ENCODE measurements at places on chromosomes 4 and X.

DNA sequence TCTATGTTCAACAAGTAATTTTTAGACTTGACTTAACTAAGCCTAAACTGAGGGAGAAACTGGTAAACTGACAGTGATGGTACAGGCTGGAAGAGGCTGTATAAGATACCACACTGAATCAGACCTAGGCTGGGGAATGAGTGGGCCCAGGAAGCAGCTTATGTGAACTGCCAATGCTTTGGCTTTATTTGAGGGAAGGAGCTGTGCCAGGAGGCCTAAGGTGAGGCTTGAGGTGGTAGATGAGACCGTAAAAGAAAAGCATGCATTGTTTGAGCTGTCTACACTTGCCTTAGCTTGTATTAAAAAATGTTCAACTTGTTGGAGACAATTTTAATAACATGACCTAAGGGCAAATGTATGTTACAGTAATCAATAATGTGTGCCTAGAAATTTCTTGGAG lies 96.2 kb downstream of the RS1 start:
- DNase-seq = no peak

- DNase-seq = no peak
Observed at GRCh38 chrX:13863324-13863723, 46.4 kb upstream of the GPM6B start.

DNA sequence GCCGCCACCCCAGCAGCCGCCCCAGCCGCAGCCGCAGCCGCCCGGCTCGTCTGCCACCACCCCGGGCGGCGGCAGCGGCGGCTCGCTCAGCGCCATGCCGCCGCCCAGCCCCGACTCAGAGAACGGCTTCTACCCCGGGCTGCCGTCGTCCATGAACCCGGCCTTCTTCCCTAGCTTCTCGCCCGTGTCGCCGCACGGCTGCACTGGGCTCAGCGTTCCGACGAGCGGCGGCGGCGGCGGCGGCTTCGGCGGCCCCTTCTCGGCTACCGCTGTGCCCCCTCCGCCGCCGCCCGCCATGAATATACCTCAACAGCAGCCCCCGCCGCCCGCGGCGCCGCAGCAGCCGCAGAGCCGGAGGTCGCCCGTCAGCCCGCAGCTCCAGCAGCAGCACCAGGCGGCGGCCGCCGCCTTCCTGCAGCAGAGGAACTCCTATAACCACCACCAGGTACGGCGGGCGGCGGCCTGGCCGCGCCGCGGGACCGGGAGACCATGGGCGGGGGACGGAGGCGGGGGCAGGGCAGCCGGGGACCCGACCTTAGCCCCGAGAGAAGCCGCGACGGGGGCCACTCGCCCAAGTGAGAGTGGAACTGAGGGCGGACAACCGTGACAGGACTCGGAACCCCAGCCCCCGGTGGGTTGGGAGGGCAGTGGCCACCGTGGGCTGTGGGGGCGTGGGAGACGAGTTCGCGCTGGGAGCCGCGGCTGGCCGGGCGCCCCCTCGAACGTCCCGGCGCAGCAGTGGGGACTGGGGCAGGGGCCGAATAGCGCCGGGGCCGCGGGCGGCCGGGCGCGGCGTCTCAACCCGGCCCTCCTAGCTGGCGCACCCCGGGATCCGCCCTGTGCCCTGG lies 1.8 kb downstream of the CPEB2 start:
- peak; percentile 38 for DNase-seq

DNA sequence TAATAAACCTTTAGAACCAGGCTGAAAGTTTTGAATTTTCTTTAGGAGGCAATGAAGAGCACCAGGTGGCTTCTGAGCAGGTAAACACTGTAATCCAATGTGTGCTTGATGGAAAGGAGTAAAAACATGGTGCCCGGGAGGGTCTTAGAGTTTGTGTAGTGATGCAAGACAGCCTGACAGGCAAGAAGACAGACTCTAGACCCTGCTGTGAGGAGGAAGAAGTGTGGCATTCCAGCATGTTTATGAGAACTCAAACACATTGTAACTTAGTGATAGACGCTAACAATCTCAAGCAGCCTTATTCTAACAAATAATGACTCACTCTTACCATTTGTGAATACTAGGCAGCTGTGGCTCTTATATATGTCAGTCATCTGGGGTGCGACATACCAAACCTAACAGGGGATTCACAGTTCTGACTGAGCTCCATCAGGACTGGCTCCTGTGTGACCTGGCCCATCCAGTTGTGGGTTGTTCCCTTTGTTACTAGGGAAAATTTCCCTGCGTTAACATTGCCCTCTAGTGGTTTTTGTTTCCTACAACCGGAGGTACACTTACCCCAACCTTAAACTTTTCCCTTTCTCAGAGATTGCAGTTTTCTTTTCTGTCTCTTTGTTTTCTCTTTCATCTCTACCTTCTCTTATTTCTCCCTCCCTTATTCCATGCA lies 53.8 kb downstream of the VSIG4 start:
- peak; percentile 78 for DNase-seq

DNA sequence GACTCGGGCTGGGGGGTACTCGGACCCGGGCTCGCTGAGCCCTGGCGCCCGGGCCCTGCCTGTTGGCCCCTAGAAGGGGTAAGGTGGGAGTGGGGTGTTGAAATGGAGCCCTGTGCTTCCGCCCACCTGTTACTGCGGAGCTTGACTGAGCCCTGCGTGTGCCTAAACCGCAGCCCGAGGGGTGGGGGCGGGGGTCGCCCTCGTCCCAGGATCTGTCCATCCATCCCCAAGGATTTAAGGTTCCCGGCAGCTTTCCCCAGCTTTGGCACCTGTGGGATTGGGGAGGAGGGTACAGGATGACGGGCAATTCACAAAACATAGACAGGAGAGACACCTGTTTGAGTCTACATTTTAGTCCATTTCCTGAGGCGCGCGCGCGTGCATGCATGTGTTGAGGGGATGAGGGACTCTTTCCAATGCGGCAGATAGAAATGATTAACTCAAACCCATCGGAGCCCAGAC lies 779 bp downstream of the GABRQ start:
- DNase-seq = no peak

GRCh38 chrX:38332505-38332904 lies 5.2 kb upstream of the RPGR start:
- no peak for DNase-seq

DNA sequence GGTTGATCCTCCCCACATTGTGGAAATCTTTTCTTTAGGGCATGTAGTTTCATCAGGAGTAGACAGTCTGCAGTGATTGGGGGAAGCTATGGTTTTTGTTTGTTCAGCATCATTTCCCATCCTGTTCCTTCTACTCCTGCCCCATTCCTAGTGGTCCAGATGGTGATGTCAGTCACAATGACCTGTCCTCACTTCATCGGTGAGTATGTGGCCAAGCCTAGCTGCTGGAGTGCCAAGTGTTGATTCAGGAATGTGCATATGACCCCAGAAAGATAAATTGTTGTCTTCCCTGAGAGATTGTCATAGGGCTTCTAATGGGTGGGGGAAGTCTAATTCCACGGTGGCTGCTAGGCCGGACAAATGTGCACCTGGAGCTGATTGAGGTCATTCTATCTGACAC lies 130.6 kb upstream of the FAT1 start:
- no peak for DNase-seq

- DNase-seq = no peak
Observed at GRCh38 chr4:17721496-17722355, 59.7 kb downstream of the FAM184B start.

DNA sequence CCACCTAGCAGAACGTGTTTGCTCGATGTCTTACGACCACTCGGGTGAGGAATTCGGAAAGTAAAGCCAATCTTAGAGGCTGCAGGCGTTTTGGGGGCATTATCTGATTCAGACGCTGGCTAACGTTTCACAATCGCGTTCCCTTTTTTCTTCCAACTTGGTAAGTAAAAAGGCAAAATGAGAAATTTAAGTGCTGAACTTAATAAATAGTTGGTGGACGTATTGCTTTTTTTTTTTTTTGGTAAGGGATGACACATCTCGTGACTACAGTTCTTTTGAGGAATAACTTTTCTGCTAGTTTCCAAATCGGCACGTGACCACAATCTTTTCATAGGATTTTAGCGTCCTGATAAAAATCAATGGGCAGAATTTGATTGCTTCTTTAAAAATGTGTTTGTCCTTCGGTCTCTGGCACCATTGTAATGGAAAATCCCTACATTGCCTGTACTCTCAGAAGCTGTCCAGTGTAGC lies 848 bp downstream of the RAB9A start:
- DNase-seq = no peak

DNA sequence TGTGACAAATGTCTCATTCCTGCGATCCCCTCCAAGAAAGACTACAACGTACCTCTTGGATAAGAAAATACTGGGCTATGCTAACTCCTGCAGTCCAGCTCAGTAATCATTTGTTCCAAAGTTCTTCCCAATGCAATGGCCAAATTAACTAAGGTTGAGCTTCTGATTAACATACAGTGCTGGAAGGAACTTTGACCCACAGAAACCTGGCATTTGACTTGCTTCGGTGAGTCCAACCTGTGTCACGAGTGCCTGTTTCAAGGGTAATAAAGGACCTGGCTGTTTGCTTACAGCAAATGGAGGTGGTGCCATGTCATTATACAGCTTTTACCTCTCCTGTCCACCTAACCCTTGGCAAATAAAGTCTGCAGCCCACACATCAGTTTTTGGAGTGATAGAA lies 83.2 kb downstream of the RBM47 start:
- DNase-seq = no peak

- no peak for DNase-seq
Observed at GRCh38 chr4:87066403-87067123, 131.8 kb downstream of the AFF1 start.

DNA sequence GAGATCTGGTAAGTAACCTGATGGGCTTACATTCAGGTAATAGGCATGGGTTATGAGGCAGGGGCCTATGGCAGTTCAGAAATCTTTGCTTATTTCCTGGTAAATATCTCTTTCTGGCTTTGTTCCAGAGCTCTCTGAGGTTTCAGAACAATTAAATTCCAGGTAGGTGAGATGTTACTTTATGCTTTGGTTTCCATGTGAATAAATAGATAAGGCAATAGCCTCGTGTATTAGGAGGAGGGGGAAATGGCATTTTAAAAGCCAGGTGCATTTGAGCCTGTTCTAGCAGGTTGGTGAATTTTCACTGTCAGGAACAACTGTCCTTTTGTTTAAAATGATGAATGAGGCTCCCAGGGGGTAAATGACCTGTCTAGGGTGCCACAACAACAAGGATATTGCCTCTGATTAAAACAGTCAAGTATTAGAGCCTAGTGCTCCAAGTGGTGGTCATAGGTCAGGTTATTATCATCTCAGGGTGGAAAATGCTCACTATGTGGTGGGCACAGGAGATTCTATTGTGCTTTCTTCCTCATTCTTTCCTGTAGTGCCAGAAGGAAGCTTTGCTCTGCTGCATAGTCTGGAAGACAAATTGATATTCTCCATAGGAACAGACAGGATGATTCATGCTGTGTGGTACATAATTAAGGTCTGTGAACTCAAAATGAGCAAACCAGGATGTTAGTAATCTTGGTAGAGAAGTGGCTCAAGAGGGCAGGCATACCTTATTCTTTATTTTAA lies 296.2 kb downstream of the INPP4B start:
- DNase-seq = peak; percentile 66

DNA sequence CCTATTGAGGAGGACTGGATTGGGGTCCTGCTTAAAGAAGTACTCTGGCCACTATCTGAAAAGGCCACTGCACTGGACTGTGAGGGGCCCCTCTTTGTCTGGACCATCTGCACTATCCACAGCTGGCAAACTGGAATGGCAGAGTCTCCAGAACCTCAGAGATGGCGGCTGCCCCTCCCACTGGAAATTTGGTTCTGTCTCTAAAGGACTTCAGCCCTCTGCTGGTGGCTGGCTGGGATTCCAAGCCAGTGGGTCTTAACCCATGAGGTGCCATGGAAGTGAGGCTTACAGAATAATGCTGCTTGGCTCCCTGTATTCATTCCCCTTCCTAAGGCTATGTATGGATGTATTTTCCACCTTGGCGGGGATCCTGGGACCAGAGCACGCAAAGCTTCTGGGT lies 41.6 kb upstream of the CYLC1 start:
- DNase-seq = no peak

DNA sequence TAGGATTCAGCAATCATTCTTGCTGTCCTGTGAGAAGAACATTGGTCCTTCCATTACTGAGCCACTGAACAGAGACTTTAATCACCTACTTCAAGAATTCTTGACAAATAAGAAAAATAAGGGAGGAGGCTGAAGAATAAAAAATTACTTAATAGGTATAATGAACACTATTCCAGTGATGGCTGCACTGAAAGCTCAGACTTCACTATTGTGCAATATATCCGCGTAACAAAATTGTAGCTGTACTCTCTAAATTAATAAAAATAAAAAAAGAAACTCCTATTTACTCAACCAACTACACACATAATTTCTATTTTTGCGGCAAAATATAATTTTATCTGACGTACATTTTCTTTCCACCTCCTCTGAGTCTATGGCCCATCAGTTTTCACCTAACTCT lies 2441.0 kb downstream of the PCDH7 start:
- DNase-seq = no peak

GRCh38 chrX:24520472-24520871 lies 55.4 kb downstream of the PDK3 start:
- no peak for DNase-seq

DNA sequence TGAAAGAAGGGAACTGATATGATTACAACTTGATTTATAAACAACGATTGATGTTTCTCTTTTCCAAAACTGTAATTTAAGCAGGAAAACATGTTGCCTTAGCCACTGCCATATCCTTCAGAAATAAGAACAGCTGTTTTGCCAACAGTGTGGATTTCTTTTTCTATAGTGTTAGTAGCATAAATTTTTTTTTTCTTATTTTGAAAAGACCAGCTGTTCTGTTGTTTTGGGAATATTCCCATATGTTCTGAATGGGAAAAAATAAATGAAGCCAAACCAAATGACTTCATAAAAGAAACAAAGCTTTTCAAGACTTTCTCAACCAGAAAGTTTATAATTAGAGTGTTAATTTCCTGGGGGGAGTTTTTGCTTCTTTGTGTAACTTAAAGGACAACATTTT lies 83.9 kb upstream of the ARHGAP24 start:
- DNase-seq = no peak

GRCh38 chrX:130172127-130172845 lies 524 bp downstream of the RAB33A start:
- DNase-seq = no peak

Data from bone marrow (tissue), 2 donors.